NT2/D1 (cell line): ENCODE measurements at places on chromosomes 7 and 10.

- no peak for DNase-seq
Measured at GRCh38 chr7:45971661-45972175, 50.6 kb upstream of the IGFBP3 start.

- no peak for DNase-seq
Measured at GRCh38 chr10:120897343-120897742, 46.2 kb downstream of the WDR11 start.

- no peak for DNase-seq
Measured at GRCh38 chr7:151657173-151657572, 137.5 kb upstream of the RHEB start.

- DNase-seq, result no peak
Measured at GRCh38 chr7:47806701-47807103, 141.6 kb downstream of the PKD1L1 start.

DNA sequence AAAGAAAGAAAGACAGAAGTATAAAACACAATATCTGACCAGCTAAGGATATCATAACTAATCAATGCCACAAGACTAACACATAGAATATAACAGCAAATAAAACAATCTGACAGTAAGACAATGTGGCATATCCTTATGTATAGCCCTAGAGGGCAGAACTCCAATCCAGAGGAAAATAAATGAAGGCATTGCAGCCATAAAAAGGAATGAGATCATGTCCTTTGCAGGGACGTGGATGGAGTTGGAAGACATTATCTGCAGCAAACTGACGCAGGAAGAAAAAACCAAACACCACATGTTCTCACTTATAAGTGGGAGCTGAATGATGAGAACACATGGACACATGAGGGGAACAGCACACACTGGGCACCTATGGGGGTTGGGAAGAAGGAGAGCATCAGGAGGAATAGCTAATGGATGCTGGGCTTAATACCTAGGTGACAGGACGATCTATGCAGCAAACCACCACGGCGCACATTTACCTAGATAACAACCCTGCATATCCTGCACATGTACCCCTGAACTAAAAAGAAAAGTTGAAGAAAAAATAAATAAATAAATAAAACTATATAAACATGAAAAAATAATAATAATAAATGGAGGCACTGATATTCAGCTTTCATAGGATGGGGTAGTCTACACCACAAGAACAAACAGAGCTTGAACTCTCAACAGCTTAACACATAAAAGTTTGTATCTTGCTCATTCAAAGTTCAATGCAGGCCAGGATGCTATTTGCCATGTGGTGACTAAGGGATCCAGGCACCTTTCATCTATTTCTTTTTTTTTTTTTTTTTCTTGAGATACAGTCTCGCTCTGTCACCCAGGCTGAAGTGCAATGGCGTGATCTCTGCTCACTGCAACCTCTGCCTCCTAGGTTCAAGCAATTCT, 66.1 kb upstream of the KAT6B start:
- DNase-seq, result no peak

DNA sequence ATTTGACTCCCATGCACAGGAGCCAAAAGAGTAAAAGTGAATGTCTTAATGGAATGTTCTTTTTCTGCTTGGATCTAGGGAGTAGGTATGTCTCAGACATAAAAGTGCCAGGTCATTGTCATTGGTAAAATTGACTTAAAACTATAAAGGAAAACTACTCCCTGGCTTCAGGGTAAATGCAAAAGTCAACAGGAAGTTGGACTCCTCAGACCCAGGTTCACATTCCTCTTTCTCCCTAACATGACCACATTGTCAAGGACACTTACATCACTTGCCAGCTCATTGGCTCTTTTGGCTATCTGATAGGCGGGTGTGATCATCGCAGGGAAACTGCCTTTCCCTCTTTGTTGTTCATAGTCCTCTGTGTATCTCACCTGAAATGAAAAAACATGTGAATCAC, 13.7 kb downstream of the NRAP start:
- DNase-seq, result no peak

- DNase-seq, result no peak
Measured at GRCh38 chr7:134692344-134692705, 45.7 kb downstream of the BPGM start.

GRCh38 chr10:63711361-63711760, 190.2 kb downstream of the REEP3 start:
- no peak for DNase-seq

GRCh38 chr10:119383174-119383856, 159.2 kb downstream of the RGS10 start:
- no peak for DNase-seq

GRCh38 chr10:10794046-10794445, 223.6 kb upstream of the CELF2 start:
- DNase-seq, result no peak

- DNase-seq, result no peak
Measured at GRCh38 chr7:91922857-91923256, 17.8 kb upstream of the AKAP9 start.

- no peak for DNase-seq
Measured at GRCh38 chr7:122975341-122975740, 20.2 kb downstream of the TAS2R16 start.

DNA sequence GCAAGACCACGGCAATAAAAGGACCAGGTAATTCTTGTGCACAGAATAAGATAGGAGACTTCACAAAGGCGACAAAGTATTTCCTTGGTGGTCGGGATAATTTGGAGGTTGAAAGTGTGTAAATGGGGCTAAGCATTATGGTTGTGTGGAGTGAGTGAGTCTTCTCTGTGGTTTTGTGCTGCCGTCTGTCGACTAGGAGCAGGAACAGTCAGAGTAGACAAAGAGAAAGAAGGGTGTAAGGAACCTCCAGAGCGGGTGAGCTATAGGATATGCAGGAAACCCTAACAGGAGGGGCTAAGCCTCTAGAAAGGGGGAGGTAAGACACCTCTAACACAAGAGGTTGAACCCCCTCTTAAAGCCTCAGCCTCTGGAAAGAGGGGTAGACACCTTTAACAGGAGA, 201.6 kb downstream of the SH2D4B start:
- no peak for DNase-seq

GRCh38 chr7:130345136-130345535, 520 bp downstream of the CPA5 start:
- DNase-seq, result no peak

- DNase-seq, result no peak
Measured at GRCh38 chr7:150799741-150800580, at the start of gene TMEM176B. TMEM176B (minus strand) TSS chr7:150800364; CDS start chr7:150796569, 3,795 bp downstream.
